ENCODE measurements at places on chromosomes 6 and 20.
A peak's percentile ranks its signal among the peaks of the same experiment; 100 is the strongest.

DNA sequence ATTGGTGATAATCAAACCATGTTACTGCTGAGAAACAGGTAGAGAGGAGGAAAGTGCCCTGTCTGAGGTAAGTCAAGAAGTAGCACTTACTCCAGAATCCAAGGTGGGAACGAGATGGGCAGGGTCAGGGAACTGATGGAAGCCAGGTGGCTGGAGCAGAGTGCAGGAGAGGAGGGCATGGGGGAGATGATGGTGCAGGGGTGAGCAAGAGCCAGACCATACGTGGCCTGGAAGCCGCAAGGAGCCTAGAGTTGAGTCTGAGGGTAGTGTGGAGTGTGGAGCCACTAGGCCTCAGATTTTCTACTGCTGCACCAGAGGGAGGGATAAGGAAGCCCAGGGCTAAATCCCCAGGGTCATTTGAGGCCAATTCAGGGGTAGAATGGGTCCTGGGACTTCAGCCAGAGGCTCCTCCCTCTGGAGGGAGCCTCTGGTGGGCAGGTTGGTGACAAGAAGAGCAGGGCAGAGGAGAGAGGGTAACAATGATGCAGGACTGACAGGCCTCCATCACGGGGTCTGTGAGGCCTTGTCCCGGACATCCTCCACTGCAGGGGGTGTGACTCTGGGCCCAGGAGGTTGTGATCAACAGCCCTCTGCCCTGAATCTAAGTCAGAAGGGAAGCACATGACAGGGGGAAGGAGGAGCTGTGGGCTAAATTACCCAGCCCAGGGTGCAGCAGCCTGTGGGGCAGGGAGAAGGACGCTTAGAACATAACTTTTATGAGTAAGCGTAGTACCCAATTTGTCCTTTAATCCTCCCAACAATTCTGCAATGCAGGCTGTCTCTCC lies 28.7 kb downstream of the COX4I2 start:
- DNase-seq: peak; percentile 19

DNA sequence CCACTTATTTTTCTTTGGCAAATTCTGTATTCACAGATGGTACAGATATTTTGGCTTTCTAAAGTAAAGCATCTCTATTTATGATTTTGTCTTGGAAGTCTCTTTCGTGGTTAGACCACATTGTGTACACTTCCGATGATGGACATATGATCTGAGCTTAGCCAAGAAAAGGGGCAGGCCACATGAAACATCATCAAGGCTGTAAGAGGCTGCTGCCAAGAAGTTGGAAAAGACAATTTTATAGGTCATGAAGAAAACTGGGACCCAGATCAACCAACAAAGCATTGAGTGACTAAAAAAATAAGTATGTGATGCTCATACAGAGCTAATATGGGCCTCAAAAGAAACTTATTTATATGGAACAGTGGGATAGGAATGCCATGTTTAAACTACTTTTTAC lies 266.4 kb downstream of the HAO1 start:
- DNase-seq: no peak

DNA sequence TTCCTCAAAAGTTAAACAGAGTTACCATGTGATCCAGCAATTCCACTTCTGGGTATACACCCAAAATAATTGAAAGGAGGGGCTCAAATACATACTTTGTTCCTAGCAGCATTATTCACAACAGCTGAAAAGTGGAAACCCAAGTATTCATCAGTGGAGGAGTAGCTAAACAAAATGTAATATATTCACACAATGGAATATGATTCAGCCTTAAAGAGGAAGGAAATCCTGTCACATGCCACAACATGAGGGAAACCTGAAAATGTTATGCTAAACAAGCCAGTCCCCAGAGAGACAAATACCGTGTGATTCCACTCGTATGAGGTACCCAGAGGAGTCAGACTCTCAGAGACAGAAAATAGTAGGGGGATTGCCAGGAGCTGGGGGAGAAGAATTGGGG lies 44.5 kb downstream of the PXDC1 start:
- DNase-seq: no peak

DNA sequence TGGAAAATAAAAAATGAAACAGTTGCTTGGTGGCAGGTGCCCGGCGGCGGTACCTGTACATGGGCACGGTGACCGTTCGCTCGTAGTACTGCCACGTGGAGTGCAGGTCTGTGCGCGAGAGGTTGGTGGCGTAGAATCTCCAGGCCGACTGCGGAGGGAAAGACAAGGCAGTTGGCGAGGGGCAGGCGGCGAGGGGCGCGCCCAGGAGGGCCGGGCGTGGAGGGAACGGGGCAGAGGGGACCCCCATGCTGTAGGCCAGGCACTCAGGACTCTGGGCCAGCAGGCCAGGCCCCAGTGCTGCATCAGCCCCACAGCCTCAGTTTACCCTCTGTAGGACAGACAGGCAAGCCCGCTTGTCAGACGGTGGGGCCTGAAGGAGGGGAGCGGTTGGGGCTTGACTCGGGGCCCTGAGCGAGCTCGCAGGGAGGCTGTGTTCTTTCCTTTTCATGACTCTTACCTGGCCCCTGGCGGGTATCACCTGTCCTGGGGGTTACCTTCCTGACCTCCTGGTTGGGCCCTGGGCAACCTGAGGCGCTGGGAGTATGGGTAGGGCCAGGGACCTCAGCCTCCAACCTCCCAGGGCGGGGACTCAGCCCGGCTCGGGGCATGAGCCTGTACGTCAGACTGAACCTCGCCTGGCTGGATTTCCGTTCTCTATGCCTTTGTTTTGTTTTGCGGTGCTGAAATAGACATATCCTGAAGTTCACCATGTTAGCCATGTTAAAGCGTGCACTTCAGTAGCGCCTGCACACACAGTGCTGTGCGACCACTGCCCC lies 38.5 kb downstream of the KCNQ2 start:
- no peak for DNase-seq

DNA sequence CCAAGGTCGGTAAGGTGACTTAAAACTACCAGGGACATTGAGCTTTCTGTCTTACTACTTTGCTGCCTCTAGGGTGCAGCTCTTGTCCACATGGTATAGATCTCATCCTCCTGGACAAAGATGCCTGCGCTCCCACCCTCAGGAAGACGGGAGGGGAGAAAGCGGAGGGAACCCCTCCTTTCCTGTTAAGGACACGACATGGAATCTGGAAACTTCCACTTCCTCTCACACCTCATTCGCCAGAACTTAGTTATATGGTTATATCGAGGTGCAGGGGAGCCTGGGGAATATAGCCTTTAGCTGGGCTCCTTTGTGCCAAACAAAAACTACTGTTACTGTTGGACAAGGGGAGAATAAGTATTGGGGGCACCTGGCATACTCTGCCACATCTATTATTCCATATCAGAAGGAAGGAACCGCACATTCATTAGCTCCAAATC lies 224.3 kb upstream of the TSHZ2 start:
- DNase-seq: no peak

GRCh38 chr6:10460096-10460495 lies 45.2 kb upstream of the TFAP2A start:
- DNase-seq: no peak

Measured in amygdala (tissue), 56 donors.